ENCODE measurements at places on chromosomes 1 and 21.

DNA sequence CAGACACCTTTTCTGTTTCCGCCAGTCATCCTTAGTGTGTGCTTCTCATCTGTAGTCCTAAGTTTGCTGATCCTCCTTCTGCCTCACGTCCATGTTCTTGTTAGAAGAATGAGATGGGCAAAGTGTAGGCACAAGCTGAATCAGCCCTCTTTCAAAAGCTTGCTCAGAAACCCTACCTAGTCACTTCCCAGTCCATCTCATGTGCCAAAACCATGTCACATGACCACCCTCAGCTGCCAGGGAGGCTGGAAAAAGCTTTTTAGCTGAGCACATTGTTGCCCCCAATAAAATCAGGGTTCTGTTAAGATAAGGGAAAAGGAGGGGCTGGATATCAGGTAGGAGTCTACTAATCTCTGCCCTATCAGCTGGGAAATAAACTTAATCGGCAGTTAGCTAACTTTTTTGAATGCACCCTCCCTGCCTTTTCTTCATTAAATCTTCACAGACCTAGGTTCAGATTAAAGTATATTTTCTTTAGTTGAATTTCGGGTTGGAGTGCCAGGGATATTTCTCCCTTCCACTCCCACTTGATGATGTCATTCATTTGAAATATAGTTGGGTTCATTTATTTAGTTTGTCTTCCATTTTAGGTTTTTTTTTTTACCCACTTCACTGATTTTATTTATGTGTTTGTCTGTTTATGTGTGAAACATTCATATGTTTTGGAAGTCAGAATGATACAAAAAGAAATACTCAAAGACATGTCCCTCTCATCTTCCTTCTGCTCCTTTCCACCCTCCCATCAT lies 129.2 kb downstream of the ROR1 start:
- DNase-seq, result no peak

GRCh38 chr1:91650764-91651163 lies 150.1 kb downstream of the CDC7 start:
- no peak for DNase-seq

GRCh38 chr1:172427191-172427590 lies 6.7 kb downstream of the C1orf105 start:
- DNase-seq, result no peak

DNA sequence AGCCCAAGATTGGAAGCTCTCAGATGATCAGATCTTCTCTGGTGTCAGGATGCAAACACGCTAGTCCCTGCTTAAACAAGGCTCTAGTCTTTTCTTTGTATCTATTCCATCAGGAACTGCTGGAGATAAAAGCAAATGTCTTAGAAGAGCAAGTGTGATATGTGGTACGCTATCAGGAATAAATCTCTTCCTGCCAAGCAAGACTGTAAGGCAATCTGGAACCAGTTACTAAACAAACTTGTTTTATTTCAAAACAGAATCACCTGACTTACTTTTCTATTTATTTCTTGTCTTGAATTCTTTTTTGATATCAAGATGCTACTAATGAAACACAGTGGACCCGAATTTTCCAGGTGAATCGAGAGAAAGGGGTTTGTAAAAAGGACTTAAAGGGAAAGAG lies 139.9 kb upstream of the ZNF644 start:
- no peak for DNase-seq

GRCh38 chr1:39128126-39128525 lies 76.4 kb upstream of the MACF1 start:
- DNase-seq, result no peak

DNA sequence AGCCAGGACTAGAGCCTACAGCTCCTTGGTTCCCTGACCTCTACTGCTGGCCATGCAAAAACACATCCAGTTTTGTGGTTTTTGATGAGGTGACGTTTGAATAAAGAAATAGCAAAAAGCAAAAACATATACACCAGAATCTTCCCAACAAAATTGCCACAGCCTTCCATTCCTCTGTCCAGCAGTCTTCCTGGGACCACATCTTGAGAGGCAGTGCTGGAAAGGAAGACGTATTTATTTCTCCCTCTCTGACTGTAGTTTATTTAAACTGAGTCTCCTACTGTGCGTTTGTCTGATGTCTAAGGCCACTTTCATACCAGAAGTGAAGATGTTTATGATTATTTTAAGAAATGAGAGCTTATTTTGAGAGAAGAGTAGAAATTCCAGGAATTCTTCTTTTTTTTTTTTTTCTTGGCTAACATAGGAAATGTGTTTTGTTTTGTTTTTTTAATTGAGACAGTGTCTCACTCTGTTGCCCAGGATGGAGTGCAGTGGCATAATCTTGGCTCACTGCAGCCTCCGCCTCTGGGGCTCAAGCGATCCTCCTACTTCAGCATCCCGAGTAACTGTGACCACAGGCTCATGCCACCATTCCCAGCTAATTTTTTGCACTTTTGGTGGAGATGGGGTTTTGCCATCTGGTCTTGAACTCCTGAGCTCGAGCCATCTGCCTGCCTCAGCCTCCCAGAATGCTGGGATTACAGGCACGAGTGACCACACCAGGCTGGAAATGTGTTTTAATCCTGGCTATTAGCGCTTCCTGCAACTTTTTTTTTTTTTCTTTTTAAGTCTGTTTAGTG lies 118.5 kb downstream of the ITSN1 start:
- DNase-seq, result no peak

DNA sequence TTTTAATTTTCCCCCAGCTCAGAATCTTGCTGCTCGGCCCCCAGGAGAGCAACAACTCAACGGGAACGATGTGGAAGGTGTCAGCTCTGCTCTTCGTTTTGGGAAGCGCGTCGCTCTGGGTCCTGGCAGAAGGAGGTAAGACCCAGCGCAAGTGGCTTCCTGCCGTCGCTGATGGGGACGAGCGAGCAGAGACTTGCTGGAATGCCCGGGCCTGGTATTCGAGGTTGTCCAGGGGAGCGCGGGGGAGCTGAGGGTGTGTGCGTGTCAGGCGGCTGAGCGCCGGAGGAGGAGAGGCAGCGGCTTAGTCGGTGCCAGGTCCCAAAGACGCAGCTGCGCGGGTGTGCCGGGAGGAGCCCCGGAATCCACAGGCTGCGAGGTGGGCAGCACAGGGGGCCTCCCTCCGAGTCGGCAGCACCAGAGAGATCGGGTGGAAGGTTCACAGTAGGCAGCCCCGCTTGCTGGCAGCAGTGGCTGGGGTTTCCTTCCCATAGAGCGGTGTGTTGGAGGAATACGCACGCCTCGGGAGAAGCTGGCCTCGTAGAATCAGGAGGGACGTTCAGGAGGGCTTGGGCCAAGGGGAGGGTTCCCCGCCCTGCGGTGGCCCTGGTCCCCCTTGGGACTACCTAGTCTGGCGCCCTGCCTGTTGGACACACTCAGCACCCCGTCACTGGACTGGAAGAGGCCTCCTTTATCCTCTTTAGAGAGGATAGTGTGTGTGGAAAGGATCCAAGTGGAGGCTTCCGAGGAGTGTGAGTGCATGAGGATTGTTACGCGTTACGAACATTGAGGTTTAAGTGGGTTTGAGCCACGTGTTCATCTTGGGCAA lies 547 bp downstream of the PDPN start:
- DNase-seq, result no peak

DNA sequence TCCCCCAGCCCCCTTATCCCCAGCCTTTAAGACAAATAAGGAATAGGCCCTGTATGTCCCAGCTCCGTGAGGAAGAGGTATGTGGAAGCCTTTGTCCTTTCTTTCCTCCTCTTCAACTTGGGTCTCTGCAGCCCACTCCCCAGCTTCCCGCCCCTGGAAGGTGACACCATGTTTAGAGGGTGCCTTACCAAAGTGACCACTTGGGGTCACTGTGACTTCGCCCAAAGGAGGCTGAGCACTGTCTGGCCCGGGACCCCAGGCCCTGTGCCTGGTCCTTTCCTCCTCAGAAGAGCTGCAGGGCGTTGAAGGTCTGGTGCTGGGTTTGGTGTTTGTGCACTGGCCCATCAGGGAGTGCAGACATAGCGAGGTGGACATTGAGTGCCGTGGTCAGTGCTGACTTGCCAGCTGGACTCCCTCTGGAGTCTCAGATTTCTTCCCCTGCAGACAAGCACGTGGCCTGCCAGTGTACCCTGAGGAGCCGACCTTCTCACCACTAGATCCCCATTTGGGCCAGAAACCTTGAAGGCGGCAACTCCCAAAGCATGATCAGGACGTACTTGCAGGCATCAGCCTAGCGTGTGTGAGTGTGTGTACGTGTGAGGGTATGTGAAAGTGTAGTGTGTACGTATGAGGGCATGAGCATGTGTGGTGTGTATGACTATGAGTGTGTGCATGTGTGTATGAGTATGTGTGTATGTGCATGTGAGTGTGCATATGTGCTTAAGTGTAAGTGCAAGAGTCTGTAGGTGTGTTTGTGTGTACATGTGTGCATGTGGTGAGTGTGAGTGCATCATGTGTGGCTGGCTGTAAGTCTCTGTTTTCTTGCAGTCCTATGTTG lies 181.4 kb upstream of the KIAA0040 start:
- no peak for DNase-seq

DNA sequence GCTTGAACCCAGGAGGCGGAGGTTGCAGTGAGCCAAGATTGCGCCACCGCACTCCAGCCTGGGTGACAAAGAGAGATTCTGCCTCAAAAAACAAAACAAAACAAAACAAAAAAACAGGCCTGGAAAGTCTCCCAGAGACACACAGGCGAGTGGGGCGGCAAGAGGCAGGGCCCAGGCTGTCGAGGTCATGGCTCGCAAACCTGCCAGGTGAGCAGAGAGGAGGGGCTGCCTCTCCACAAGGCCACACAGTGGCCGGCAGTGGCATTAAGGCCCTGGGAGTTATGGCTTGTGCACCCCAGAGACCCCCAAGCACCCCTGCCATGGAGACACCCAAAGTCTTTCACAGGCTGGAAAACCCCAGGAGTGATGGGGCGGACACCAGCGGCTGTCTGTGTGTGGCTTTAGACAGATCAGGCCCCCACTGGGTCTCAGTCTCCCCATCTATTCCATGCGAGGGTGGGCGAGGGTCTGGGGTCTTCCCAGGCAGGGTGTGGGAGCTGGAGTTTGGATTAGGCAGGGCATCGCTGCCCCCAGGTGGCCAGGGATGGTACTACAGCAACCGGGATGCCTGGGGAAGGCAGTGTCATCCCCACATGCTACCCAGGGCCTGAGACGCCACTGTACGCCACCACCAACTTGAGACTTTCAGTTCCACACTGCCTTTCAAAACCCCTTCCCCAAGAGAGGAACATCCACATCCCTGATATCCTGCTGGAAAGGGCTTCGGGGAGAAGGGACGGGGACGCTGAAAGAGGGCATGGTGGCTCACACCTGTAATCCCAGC lies 7.3 kb upstream of the CTRC start:
- DNase-seq, result peak; percentile 9

- DNase-seq, result no peak
Observed at GRCh38 chr1:38991638-38992411, 749 bp downstream of the AKIRIN1 start.

DNA sequence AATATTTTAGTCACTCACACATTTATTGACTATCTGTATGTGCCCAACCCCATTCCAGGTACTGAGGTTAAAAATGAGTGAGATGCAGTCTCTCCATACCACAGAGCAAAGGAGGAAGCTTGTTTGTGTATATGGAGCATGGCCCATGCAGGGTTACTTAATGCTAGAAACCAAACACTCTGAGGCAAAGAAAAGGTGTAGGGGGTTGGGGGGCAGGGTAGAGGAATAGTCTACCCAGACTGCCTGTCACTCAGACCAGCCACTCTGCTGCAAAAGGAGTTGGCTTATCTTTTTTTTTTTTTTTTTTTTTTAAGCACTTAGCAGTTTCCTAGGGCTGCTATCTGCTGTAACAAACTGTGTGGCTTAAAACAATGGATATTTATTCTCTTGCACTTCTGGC lies 19.8 kb downstream of the PGM1 start:
- DNase-seq, result no peak

- DNase-seq, result no peak
Observed at GRCh38 chr21:44846485-44847260, 26.8 kb downstream of the PTTG1IP start.

DNA sequence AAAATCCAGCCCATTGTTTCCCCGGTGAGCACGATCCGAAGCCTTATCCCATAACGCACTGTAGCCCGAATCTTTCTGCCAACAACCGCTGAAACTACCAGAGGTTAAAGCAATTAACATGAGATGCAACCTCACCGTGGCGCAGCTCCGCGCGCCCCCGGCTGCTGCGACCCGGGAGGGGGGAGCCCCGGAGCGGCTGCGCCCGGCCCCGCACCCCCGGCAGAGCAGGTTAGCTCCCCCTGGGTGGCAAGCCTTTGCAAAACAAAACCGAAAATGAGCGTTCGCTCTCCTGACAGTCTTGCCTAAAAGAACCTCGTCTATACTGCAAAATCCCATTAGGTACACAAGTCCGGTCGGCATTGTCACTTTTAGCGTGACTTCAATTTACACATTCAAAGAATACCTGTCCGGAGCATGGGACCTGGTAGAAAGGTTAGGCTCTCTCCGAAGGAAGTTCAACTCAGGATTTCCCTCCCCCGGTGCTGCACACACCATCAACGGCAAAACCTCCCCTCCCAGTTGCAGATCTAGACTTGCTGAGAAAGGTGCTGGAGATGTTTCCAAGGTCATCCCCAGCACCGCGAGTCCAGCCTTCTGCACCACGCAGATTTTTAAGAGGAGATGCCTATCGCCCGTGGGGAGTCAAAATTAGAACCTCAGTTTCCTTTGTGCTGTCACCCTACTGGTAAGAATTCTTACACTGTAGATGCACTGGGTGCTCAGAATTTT lies 107.5 kb downstream of the ZNF281 start:
- DNase-seq, result peak; percentile 13

DNA sequence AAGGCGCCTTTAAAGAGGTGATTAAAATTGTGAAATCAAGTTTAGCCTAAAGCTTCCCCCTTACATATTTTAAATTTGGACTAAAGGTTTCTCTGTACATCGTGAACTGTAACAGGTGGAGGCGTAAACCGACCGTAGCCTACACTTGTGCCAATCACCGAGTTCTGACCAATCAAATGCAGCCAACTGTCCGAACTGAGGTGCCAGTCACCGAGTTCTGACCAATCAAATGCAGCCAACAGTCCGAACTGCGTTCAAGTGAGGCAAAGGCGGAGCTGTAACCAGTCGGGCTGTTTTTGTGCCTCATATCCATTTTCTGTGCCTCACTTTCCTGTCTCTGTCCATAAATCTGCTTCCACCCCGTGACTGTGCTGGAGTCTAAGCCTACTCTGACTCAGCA lies 7.4 kb downstream of the TFF1 start:
- DNase-seq, result no peak

DNA sequence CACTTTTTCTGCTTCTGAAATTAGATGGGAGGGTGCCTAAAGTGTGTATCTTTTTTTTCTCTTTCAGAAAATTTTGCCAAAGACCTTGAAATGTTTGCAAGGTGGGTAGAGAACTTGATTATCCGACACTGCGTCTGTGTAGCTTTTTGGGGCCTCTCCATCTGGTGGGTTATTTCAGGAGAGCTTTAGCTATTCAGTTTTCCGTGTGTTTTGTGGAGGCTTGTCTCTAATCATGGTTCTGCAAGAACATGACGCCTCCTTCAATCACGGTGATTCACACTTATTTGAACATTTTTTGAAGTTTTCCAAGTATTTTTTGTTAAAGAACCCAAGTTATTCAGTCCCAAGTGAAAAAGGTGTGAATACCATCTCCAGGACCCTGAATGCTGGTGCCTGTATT lies 4.4 kb downstream of the CENPS start:
- DNase-seq, result no peak

- DNase-seq, result no peak
Observed at GRCh38 chr1:82377201-82377884, 576.6 kb downstream of the ADGRL2 start.

- DNase-seq, result no peak
Observed at GRCh38 chr1:8032366-8032910, 6.3 kb upstream of the ERRFI1 start.
